Panc1 (cell line): ENCODE measurements at places on chromosomes 11 and 22.

DNA sequence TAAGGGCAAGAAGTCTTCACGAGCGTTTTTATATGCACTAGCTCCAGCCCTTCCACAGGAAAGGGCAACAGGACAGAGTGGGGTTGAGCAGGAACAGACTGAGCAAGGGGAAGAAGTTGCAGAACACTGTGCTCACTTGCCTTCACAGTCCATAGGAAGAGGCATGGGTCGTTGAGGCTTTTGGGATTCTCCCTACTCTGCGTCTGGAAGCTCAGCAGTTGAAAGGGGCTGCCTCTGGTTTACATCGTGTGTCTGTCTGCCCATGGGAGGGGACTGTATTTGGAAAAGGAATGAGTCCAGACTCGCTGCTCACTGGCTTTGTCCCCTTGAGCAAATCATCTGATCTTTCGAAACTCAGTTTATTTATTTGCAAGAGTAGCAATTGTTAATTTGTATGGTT lies 1.1 kb upstream of the PDGFD start:
- no peak for DNase-seq

- DNase-seq, result no peak
Observed at GRCh38 chr11:20178976-20179375, 18.7 kb upstream of the DBX1 start.

DNA sequence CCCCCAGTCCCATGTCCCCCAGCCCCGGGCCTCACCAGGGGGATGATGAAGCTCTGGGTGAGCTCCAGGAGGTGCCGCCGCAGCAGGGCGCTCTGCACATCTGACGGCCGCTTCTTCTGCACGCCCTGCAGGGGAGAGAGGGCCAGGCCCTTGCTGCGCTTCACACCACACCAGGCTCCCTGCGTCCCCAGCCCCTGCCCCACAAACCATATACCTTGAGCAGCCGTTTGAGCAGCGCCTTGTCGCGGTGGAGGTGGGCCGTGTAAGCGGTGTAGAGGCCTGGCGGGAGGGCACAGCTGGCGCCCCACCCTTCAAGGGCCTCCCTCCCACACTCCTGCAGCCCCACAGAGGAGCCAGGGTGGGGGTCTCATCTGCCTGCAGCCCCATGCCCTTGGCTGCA lies 6.2 kb upstream of the PLXNB2 start:
- DNase-seq, result no peak

GRCh38 chr11:134036492-134037045 lies 32.3 kb upstream of the JAM3 start:
- DNase-seq, result no peak

DNA sequence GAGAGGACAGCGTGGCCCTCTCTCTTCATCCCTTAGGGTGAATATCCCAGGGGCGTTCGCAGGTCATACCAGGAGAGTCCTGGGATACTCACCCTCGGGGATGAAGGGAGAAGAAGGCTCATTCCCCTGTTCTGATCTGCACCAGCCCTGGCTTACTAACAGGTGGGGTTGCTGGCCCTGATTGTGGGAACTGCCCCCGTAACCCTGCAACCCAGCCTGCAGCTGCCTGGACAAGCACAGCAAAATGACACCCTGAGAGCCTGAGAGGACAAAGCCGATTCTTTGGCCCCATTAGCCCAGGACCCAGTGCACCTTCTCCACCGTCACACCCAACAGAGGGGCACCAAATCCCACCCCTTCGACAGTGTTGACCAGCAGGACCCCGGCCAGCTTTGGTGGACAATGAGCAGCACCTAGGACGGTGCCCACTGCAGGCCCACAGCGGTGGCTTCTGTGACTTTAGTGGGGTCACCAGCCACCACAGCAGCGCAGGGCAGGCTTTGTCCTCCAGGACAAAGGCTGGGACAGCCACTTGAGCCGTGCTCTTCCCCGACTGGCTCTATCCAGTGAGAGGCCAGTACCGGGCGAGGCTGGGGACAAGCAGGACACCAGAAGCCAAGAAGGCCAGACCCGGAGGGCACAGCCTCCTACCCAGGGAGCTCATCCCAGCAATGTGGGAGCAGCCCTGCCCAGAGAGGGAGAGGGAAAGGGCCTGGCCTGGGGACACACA lies 98.5 kb upstream of the RTL6 start:
- no peak for DNase-seq

DNA sequence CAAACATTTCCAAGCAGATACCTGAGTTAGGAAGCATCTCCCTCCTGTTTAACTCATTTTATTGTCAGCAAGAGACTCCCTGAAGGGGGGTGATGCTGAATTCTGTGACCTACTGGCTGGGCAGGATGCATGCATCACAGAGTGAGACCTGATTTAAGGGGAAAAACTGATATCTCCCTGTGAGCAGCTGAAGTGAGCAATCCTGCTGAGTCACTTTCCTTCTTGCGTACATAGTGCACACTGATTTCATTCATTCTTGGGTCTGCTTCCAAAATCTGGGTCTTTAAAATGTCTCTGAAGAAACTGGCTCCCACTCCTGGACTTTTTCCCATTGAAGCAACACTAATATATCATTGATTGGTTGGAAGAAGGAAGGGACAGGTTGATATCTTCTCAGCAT lies 23.3 kb downstream of the P4HA3 start:
- DNase-seq, result peak; percentile 30

- DNase-seq, result no peak
Observed at GRCh38 chr22:37932821-37933578, 20.4 kb downstream of the C22orf23 start.

DNA sequence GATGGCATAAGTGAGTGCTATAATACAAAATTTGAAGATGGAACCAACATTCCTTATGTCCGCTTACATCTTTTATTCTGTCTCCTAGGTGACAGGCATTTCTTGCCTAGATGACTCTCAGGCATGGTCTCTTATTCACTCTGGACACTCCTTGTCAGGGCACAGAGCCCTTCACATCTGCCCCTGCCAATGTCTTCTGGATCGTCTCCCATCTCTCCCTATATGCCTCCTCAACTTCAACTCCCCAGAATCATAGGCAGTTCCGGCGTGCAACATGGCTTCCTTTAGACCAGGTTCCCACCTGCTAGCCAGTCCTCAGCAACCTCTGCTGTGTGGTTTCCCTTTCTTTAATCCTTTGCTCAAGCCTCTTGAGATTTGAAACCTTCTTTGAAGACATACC lies 300.9 kb downstream of the TENM4 start:
- no peak for DNase-seq

DNA sequence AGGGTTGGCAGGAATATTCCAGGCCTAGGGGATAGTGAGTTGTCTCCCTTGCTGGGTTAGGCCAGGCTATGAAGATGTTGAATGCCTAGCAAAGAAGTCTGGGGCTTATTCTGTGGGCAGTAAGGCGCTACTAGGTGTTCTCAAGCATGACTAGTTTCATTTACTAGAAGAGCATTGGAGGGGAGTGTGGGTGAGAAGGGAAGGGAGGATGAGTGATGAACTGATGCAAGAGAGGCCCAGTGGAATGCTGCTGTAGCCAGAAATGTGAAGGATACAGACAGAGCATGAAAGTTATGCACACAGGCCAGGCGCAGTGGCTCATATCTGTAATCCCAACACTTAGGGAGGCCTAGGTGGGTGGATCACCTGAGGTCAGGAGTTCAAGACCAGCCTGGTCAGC lies 33.5 kb downstream of the POU2F3 start:
- no peak for DNase-seq

DNA sequence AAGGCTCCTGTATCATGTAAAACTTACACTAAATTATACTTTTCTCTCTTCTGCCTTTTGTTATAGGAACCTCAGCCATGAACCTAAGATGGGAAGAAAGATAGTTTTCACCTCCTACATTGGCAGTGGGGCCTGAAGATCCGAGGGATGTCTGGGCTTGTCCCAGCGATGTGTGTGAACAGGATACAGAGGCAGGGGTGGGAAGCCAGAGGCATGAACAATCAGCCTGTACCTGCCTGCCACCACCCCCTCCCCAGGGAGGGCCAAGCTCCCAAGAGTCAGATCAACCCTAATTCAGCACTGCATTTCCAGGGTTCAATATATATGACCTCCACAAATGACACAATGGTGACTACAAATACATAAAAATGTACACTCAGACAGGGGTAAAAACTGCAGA lies 9.4 kb downstream of the KIAA0930 start:
- no peak for DNase-seq

- DNase-seq, result no peak
Observed at GRCh38 chr22:42515896-42516295, 3.7 kb downstream of the RRP7A start.

- DNase-seq, result no peak
Observed at GRCh38 chr11:132493801-132494200, 1038.5 kb downstream of the OPCML start.

DNA sequence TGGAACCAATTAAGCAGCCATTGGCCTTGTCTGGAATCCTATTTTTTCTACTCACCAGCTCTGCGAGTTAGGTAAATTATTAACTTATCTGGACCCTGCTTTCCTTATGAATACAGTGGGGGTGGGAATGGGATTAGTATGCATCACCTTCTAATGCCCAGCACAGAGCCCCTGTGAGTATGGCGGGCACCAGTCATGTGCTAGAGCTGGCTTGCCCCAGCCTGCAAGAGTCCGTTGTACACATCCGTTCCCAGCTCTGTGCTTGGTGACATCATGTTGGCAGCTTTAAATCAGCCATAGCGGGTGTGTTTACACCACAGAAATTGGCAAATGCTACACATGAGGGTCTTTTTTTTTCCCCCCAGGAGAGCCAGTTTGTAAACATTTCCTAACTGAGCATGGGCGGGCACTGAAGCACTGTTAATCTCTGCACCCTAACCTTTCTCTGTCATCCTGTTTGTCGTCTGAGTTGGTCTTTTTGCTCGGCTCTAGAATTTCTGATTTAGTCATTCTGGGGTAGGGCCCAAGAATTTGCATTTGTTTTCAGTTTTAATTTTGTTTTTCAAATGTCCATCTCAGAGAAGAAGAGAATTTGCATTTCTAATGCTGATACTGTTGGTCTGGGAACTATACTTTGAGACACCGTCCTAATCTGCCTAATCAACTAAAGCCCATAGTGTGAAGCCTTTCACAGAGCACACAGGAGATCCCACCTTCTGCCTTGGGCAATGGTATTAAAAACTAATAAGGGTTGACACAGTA lies 130.3 kb upstream of the TBCEL start:
- no peak for DNase-seq
